Ovary (tissue), 10 donors: ENCODE measurements at places on chromosomes 13 and 19. TPM values are rescaled to one million over a fixed set of nuclear protein-coding genes. Genes with fewer than 3 reads are reported as not detected.

DNA sequence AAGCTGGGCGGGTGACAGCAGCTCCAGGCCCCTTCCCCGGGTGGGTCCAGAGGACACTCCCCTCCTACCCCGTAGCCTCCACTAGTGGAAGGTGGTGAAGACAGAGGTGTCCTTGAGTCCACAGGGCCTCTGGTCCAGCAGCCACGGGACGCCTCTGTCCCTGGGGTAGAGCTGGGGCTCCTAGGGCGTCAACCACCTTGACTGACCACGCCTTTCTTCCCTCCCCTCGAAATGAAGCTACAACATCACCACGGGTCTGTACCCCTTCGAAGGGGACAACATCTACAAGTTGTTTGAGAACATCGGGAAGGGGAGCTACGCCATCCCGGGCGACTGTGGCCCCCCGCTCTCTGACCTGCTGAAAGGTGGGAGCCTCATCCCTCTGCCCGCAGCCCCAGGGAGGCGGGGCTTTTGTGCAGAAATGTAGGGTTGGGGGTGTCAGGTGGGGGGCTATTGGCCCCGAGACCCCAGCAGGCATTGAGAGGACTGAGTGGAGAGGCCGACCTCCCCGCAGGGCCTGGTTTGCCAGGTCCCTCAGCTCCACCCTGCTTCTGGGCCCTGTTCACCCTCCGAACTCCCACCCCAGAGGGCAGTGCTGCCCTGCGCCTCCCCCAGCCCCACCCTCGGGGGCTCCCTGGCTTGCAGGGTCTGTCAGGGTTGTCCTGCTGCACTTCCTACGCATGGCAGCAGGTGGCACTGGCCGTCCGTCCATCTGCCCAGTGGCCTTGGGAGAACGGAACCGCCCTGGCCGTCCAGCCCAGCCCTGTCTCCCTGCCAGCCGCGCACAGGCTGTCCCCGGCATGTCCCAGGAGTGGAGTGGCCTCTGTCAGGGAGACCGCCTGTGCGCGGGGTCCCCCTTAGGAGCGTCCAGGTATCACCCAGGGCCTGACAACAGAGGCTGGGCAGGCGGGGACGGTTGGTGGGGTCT lies 15.7 kb downstream of the STK11 start:
- DNase-seq: peak; percentile 66

Gene VSTM2B
- not detected for total RNA-seq

DNA sequence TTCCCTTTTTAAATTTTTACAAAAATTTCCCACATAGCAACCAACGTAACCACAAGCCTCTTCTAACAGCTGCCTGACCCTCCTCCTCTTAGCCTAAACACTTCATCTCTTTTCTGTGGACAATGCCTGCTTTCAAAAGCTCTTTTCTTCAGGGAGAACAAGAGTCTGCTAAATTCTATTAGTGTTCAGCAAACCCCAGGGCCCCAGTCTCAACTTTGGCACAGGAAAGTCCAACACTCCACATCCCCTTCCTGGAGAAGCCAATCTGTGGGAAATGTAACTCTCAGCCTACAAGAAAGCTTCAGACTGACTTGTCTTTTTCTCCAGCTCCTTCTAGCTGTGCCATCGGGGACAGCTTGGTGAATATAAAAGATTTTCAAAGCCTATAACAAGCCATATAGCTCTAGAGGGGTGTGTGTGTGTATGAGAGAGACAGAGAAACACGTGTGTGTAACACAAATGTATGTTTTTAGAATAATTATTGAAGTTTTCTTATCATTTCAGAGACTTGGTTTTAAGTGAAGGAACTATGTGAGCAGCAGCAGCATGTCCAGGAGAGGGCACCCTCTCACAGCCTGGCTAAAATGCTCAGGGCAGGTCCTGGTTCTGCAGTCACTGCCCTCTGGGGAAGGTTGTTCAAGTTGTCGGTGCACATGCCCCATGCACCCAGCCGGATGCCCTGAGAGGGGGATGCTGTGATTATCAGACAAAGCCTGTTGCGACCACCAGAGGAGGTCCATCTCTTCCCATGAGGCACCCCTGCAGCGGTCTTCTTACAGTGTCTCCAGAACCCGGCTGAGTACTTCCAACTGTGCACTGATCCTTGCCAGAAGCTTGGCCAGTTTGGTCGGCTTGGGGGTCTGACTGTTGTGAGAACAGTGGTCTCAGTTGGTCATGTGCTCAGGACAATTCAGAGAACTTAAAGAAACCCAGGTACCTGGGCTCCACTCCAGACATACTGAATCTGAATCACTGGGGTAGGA lies 34.4 kb downstream of the CCDC70 start:
- no peak for DNase-seq

DNA sequence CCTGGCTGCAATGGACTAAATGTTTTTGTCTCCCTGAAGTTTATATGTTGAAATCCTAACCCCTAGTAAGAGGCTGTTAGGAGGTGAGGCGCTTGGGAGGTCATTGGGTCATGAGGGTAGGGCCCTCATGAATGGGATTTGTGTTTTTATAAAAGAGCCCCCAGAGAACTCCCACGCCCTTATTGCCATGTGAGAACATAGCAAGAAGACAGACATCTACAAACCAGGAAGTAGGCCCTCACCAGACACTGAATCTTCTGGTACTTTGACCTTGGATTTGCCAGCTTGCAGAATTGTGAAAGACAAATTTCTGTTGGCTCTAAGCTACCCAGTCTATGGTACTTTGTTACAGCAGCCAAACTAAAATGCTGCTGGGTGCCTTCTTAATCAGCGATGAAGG lies 96.1 kb upstream of the SPATA13 start:
- no peak for DNase-seq

- no peak for DNase-seq
Measured at GRCh38 chr19:7704280-7705060, 2.5 kb upstream of the FCER2 start.

GRCh38 chr19:5137571-5138124 lies 168.7 kb downstream of the KDM4B start:
- DNase-seq: no peak

DNA sequence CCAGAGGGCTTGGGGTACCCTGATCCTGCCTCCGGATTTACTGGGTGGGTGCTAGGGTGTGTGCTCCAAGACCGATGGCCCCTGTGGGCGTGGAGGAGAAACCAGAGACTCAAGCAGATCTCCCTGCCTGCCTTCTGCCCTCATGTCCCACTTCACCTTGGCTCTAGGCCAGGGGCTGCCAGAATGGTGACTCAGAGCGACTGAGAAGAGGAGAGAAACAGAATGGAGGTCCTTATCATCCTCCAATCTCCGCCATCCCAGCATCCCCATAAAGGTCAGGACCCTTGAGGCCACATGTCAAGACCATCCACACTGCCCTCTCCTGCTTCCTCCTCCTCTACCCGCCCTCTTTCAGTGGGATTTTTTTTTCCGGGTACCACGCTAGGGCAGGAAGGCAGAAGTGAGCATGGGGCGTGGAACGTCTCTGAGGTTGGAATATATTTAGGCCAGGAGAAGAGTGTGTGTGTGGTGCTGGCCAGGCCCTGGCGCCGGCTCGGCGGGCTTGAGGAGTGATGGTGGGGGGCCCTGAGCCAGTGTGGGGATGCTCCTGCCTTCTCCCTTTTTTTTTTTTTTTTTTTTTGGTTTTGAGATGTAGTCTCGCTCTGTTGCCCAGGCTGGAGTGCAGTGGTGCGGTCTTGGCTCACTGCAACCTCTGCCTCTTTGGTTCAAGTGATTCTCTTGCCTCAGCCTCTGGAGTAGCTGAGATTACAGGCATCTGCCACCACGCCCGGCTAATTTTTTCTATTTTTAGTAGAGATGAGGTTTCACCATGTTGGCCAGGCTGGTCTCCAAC lies 22.3 kb downstream of the IER2 start:
- DNase-seq: peak; percentile 55

Gene NPHS1
- total RNA-seq: not detected

Gene CERS4
- 45.5 TPM for total RNA-seq

Gene ZNF625
- 8.9 TPM for total RNA-seq

DNA sequence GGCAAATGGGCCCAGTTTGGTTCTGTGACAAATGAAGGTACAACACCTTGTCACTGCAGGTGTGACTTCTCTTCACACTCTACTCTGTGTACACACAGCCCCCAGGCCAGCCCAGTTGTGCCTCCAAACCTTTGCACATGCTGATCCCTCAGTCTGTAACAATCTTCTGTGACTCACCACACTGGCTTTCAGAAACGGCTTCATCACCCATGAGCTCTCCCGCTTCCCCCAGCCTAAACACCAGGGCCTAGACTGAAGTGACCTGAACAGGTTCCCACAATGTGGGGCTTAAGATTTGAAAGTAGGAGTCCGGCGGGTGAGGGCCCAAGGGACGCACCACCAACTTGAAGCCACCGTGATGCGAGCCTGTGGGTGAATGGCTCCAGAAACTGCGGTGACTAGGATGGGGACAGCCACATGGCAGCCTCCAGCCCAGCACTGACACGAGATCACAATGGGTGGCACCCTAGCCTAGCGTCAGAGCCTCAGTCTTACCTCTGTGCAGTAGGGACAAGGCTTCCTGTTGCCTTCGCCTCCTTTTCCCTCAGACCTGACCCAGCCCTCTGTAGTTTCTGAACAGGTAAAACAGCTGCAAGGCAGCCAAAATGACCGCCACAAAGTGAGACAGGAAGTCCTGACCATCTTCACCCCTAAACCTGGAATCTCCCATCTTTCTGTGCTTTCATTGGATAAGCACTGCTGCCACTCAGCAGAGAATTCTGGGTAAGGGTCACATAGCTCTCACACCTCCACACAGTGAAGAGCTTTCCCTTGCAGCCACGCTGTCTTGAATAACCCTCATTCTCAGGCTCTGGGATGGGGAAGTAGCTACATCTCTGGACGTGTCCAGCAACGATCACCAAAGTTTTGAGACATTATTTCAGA lies 34.2 kb upstream of the ZNF599 start:
- no peak for DNase-seq
